ENCODE measurements at places on chromosomes 11 and 22.

GRCh38 chr11:116414357-116414880, 358.4 kb downstream of the BUD13 start:
- DNase-seq, result no peak

DNA sequence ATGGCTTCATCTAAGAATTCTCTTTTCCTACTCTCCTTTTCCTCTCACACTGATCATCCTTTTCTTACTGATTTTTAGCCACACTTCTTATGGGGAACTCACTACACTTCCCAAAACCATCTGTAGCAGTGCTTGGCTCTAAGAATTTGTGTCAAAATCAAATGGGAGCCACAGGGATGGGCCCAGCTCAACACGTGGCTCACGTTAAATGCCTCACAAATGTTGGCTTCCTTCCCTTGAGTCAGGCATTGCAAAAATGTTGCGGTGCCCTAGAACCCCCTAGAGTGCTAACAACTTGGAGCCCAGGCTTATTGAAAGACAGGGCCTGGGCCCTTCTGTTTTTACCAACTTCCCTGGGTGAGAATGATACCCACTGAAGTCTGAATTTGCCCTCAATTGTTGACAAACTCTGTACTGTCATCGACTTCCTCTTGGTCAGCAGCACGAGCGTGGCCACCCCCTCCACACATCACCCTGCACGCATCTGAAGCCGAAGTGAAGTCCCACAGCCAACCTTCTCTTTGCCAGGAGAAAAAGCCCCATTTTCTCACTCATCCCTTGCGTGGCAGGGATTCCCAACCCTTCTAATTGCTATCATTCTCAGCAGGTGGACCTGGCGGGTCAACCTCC, 69.7 kb downstream of the ELFN2 start:
- DNase-seq, result no peak

DNA sequence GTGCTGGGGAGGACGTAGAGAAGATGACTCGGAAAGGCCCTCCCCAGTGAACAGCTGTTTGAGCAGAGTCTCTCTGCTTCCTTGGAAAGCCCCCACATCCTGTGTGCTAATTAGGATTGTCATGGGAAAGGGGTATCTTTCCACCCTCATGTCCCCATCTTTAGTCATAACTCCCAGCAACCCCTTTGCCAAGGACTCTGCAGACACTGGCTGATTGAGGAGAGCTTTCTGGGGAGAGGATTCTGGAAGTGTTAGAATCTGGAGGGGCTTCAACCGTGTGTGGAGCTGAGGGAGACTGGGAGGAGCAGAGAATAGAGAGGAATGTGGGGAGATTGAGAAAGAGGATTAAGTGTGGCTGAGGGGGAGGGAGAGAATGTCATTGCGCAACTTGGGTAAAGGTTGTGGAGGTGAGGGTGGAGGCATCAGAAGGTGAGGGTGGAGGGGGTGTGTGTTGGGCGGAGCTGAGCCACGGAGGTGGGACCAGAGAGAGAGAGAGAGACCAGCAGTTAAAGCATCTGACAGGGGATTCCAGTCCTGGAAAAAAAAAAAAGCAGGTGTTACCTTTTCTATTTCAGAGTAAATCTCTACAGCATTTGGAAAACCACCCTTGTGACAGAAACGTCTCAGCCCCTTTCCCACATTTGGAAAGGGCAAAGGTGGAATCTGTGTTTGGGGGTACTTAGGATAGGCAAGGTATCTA, 2.2 kb downstream of the DTX4 start:
- DNase-seq, result no peak

DNA sequence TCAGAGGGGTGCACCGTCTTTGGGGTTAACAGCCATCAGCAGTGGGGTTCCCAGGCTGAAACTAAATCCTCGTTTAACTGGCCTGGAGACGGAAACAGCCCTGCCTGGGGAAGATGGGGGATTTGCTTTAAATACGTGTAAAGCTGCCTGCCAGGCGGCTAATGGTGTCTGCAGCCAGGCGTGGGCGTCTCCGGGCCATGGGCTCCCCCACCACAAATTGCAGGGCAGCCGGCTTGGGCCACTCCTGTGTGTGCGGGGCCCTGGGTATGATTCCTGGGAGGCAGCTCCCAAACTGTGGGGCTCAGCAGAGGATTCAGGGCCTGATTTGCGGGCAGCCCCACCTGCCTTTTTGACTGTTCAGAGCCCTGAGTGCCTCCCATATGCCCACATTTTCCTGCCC, 110.5 kb downstream of the KCNQ1 start:
- DNase-seq, result no peak

- no peak for DNase-seq
Observed at GRCh38 chr11:6111673-6112072, 4.2 kb downstream of the OR56B4 start.

GRCh38 chr11:21514316-21514715, 678.6 kb upstream of the ANO5 start:
- DNase-seq, result peak; percentile 50

GRCh38 chr11:86446163-86446923, 71.7 kb downstream of the CCDC81 start:
- no peak for DNase-seq

DNA sequence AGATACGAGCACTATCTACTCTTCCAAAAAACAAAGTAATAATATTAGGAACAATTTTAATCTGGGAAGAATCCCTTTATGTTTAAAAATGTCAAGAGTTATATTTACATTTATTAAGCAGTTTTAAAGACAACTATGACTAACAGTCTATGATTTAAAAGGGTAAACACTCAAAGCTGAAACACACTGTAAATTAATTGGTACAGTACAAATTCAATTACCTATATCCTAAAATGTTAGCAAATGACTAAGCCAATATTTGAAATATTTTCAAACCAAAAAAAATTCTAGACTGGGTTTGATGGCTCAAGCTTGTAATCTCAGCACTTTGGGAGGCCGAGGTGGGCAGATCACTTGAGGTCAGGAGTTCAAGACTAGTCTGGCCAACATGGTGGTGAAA, 36.0 kb upstream of the CHRNA10 start:
- DNase-seq, result no peak

DNA sequence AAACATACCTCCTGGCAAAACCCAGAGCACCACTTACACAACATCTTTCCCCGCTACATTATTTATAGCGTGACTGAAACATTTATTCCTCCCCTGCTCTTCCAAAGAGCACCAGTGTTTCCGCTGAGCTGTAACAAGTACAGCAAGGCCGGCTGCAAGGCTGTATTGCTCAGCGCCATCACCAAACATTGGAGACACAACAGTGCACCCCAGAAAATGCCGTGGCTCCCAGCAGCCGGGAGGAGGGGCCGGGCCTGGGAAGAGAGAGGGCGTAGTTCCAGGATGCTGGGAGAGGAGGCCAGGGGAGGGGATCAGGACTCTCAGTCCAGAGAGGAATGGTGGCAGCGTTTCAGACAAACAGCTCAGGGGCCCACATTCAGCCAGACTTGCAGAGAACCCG, 133.2 kb downstream of the DSCAML1 start:
- no peak for DNase-seq

DNA sequence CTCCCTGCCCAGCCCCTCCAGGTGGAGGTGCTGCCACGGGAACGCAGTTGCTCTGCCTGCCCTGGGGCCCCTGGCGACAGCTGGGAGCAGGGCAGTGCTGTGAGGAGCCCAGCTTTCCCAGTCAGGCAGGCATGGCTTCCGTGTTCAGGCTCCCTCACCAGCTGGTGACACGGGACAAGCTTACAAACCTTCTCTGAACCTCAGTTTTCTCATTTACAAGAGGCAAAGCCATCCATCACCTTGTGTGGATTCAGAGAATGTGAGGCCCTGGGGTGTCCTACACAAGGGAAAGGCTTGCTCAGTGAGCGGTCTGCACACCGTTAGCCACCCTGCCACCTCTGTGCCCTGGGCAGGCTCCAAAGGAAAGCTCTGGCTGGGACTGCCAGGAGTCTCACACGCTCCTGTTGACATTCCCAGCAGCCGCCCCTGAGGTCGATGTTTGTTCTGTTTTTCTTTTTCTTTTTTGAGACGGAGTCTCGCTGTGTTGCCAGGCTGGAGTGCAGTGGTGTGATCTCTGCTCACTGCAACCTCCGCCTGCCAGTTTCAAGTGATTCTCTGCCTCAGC, 23.5 kb downstream of the SUN2 start:
- DNase-seq, result no peak

- no peak for DNase-seq
Observed at GRCh38 chr11:124676386-124676785, 2.7 kb downstream of the SPA17 start.

DNA sequence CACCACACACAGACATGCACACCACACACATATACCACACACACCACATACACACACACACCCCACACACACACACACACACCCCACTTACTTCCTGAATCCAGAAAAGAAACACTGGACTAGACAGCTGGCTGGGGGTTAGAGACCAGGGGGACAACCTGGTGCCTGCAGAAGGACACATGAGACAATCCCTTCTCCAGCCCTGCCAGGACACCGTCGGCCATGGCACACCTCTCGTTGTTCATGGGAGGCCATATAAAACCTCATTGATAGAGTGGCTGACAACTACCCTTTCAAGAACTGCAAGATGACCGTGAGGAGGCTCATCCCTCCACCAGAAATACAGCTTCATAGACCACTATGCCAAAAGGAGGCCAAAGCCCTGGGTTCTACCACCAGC, 54.3 kb downstream of the IGSF9B start:
- no peak for DNase-seq

DNA sequence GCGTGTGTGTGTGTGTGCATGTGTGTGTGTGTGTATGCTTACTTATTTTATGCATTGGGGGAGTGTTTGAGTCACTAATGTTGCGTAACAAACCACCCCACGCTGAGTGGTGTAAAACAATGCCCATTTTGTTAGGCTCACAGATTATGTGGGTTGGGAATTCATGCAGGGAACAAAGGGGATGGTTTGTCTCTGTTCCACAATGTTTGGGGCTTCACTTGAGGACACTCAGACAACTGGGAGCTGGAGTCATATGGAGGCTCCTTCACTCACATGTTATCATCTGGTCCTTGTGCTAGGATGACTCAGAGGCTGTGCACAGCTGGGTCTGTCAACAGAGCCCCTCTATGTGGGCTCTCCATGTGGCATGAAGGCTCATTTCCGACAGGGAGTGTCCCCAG, 51.3 kb upstream of the LARGE1 start:
- no peak for DNase-seq

- no peak for DNase-seq
Observed at GRCh38 chr11:14112721-14113120, 150.2 kb downstream of the SPON1 start.

DNA sequence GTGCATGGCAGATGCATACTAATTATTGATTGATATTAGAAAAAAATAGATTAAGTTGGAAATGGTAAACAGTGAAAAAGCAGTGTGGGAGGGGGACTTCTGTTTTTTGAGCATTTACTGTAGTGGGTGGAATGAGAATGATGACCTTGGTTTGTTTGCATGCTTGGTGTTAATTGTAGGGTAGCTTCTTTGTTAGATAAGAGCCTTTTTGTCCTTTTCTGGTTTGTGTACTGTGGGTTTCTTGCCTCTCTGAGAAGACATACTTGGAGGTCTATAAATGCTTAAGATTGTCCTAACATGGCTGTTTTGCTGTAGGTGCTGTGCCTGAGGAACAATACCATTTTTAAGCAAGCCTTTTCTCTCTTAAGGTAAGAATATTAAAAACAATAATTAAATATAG, 17.0 kb downstream of the MRPL48 start:
- no peak for DNase-seq

DNA sequence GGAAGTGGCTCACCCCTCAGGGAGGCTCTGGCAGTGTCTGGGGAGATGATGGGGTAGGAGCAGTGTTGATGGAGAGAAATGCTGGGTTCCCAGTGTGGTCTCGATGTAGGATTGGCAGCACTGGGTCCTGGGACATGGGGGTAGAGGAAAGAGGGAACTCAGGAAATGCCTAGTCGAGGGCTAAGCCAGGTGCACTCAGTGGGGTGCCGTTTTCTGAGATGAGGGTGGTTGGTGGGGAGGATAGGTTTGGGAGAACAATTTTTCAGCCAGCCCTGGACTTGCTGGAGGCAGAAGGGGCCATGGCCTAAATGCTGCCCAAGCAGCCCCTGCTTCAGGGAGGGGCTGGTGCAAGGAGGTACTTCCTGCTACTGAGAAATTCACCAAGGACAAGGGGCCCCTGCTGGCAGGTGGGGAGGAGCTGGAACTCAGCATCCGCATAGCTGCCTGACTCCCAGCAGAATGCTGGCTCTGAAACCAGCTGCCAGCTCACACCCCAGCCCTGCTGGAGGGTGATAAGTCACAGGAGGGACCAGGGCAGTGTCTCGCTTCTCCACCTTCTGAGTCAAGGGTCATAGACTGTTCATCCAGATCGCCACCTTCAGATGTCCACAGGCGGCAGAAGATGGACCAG, 6.0 kb downstream of the CCDC157 start:
- DNase-seq, result no peak

DNA sequence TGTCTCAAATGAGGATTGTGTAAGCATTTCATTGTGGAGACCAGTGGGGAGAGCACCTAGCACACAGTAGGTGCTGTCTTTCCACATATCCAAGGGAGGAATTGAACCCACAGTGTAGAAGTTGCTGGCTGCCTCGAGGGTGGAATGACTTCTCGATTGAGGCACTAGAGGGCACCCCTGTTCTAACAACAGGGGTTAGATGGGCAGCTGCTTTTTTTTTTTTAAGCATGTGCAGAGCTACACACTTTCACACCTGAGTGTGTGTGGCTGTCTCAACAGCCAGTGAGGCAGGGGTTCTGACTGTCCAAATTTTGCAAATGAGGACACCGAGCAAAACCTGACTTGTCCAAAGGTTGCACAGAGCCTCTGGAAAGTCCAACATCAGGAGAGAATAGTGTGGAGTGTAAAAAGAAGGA, 118.2 kb upstream of the CRYBB3 start:
- peak; percentile 63 for DNase-seq

DNA sequence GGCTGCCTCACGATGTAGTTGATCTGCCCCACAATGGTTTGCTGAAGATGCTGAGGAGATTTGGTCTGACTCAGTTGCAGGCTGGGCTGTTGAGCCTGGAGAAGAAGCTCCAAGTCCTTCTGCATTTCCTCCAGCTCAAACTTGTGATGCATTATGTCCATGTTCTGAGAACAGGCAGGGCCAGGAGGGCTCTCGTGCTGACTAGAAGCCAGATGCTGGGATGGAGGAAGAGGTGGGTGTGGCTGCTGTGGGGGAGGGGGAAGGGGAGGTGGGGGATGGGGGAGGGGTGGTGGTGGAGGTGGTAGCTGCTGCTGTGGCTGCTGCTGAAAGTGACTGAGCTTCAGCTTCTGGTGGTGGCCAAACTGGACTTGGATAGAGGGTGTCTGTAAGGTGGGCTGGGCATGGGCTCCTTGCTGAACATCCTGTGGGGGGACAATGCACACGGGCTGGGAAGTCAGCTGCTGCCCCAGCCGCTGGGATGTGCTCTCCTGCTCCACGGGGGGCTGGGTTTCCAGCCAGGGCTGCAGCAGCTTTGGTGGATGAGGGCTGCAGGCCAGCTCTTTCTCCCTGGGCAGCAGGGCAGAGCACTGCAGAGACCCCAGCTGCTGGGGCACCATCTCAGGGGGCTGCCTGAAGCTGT, 42.1 kb downstream of the TRIM66 start:
- no peak for DNase-seq

DNA sequence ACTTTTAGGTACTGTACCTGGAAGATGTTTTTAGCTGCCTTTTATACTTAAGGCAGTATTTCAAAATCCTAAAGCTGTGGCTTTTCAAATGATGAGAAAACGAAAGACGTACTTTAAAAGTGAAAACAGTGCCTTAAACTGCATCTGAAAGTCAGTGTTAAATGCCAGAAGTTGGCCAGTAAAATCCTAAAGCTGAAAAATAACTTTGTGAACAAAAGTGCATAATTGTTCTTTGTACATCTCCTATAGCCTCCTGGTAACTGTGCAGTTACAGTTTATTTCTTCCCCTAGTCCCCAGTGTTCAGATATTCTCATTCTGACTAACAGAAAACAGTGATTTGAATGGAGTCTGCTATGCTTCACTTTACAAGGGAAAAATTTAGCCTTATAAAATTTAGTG, 6.8 kb downstream of the EED start:
- no peak for DNase-seq

- no peak for DNase-seq
Observed at GRCh38 chr11:7532405-7533145, 18.8 kb downstream of the PPFIBP2 start.

Data from endothelial cell (in vitro differentiated cells).